ENCODE measurements at places on chromosomes 3 and 15.

DNA sequence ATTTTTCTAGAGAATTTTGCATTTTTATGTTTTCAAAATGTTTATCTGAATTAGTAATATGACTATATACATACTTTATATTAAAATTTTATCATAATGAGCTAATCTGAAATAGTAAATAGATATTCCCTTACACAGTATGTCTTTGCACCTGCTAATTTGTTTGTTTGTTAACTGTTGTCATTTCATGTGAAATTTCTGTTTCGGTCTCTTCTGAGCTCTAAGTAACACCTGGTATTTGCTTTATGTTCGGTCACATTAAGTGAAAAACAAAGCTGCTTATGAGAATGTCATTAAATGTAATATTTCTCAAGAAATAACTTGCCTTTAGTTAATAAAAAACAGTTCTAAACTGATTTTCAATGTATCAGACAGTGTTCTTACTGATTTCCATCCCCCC, 61.1 kb downstream of the FNDC3B start:
- no peak for DNase-seq

GRCh38 chr15:96960711-96961480, 630.4 kb downstream of the NR2F2 start:
- no peak for DNase-seq

- DNase-seq: no peak
Measured at GRCh38 chr15:40838756-40839155, 5.1 kb upstream of the SPINT1 start.

DNA sequence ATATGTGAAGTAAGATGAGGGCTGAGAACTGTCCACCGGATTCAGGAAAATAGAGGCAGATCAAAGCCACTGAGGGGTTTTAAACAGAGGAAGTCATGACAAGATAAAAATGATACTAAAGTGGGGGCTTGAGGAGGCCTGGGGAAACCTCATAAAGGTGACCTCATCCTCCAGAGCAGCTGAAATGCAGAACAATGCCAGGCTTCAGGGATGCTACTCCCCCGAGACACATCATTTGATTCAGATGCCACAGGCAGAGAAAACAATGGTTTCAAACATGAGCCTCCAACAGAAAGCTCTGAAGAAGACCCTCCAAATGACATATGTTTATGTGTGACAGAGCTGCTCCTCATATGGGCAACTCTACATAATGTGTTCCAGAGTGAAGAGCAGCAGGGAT, 6.4 kb downstream of the CFAP20DC start:
- DNase-seq: no peak

DNA sequence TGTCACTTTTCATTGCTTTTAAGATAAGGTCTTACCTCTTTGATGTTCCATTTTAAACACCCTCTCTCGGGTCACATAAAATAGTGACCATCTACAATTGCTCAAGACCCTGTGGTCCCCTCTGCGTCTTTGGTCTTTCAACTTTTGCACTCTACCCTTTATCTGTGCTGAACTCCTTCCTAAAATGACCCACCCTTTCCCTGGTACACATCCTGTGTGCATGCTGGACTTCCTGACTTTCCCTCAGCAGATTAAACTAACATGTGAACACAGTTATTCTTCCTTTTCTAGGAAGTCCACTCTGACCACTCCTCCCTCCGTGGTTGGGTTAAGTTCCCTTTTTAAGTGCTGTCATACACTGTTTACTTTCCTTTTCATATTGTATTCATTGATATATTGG, 414.2 kb downstream of the GABRB3 start:
- DNase-seq: no peak

DNA sequence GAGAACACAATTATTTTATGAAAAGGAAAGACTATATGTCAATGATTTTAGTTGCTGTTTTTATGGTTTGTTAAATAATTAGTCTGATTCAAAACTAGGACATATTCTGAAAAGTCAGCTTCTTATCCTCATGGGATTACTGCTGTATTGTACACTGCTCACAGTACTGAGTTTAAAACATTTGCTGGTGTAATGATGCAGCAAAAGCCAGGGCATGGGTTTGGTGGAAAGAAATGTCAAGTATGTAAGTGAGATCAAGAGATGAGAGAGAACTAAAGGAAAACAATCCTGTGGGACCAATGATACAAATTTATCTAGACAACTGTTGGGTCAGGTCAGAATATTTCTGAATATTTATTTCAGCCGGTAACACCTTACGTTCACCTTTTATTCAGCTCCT, 210.1 kb upstream of the ARHGEF26 start:
- DNase-seq: no peak

DNA sequence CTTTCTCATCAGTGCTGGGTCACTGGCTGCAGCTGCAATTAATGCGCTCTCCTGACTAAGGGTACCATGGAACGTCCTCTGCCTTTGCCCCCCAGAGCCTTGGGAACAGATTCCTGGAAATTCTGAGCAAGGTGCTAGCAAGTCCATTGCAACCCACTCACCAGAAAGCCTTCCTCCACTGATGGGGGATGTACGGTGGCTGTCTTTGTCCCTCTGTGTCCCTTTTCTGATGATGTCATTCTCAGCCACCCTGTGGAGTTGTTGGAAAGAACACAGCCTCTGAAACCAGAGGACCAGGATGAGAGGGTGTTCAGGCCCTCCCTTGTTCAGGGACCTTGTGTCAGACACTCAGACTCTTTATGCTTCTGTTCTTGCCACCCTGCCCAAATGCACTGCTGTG, 38.1 kb upstream of the ZBTB38 start:
- DNase-seq: no peak

DNA sequence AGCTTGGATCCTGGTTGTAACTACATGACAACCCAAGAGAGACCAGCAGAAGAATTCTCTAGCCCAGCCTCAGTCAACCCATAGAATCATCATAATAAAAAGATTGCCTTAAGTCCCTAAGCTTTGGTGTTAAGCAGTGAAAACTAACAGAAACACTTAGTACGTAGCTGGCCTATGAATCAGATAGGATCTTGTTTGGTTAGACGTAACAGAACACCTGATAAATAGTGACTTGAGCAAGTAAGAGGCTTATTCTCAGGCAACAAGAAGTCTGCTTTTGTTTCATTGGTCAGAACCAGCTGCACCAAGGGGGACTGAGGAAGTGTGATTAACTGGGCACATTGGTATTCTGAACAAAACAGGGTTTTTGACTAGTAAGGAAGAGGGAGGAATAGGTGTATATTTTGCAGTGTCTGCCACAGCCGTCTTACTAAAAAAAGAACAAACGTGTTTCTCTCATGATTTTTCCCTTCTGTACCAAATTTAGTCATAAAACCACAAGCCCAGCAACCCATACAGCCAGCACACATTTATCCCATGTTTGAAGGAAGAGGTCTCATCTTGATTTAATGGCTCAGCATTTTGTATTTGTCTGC, 53.3 kb upstream of the GLCE start:
- DNase-seq: no peak

DNA sequence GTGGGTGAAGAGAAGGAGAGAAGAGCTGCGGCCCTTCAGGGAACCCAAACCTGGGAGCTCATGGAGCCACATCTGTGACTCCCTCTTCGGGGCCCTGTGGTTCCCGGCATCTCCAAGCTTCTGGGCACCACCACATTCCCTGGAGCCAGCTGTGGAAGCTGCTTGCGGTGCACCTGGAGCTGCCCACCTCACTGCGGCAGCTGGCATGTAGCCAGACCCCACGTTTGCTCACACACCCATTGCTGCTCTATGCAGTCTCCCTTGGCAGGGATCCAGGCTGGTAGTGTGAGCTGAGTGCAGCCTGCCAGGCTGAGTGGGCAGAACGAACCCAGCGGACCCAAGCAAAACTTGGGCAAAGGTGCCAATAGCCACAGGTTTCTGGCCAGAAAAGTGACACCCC, 16.8 kb upstream of the PLA2G4E start:
- no peak for DNase-seq

- no peak for DNase-seq
Measured at GRCh38 chr3:10845839-10846656, 30.0 kb downstream of the SLC6A11 start.

DNA sequence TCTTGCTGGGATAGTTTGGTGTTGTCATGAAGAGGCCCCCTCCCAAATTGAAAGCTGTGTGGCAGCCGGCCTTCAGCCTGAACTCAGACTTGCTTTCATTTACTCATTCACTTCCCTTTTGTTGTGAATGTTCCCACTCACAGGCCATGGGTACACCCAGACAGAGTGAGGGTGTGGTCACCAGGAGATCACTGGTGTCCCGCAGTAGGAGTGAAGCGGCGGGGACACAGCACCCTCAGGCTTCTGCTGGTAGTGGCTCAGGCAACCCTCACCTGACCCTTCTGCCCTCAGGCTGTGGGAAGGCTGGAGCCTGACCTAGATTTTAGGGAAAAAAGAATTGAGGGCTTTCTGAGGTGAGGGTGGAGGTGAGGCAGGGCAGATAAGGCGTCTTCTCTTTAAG, 244.4 kb downstream of the SOX2 start:
- DNase-seq: no peak

GRCh38 chr15:95470997-95471689, 859.4 kb upstream of the NR2F2 start:
- DNase-seq: peak; percentile 74

GRCh38 chr3:192090586-192090985, 629.6 kb downstream of the PYDC2 start:
- DNase-seq: no peak

DNA sequence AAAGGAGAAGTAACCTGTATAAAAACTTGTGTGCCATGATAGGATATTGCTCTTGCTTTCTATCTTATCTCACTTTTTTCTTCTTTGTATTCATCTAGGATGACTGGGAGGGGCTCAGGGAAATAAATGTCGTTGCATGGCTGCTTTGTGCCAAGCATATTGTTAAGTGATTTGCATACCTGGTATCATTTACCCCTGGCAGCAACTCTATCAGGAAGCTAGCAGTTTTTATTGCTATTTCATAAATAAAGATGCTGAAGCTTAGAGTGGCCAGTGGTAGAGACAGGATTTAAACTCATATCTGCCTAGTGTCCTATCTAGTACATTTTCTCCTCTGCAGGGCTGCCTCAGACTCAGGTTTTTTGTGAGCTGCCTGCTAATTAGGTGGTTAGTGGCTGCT, 253.3 kb downstream of the PTPRG start:
- no peak for DNase-seq

Measured in endothelial cell of umbilical vein (primary cell).